ENCODE measurements at places on chromosomes 1 and 21.

DNA sequence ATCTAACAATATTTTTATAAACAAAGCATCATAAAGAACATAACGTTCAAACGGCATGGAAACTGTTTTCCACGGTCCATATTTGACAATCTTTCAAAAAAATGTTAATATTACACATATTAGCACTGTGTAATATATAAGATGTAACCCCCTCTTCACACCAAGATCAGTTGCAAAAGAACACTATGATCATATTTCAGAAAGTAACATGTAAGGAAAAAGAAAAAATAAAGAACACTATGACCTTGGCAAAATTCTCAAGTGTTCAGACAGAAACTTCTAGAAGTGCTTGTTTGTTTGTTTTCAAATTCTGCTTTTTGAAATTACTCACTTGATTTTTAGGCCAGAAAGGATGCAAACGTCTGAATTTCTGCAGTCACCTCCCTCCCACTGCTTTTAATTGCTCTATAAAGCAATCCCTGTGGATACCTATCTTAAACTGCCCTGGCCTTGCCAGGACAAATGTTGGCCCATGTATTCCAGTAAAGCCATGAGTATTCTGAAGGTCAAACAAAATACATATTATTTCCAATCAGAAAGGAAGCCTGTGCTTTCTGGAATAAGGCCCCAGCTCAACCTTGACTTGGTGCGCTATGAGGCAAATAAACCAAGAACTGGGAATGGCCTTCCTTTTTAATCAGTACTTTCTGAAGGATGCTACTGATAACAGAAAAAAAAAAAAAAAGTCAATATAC is 68.6 kb downstream of the TGFBR3 start:
- DNase-seq, result peak; percentile 23

GRCh38 chr1:27044613-27045151 is 32.0 kb upstream of the TENT5B start:
- DNase-seq, result peak; percentile 82

GRCh38 chr1:84883286-84883685 is 9.7 kb downstream of the LPAR3 start:
- peak; percentile 35 for DNase-seq

GRCh38 chr1:67552336-67552759 is 122.1 kb upstream of the SERBP1 start:
- DNase-seq, result no peak

DNA sequence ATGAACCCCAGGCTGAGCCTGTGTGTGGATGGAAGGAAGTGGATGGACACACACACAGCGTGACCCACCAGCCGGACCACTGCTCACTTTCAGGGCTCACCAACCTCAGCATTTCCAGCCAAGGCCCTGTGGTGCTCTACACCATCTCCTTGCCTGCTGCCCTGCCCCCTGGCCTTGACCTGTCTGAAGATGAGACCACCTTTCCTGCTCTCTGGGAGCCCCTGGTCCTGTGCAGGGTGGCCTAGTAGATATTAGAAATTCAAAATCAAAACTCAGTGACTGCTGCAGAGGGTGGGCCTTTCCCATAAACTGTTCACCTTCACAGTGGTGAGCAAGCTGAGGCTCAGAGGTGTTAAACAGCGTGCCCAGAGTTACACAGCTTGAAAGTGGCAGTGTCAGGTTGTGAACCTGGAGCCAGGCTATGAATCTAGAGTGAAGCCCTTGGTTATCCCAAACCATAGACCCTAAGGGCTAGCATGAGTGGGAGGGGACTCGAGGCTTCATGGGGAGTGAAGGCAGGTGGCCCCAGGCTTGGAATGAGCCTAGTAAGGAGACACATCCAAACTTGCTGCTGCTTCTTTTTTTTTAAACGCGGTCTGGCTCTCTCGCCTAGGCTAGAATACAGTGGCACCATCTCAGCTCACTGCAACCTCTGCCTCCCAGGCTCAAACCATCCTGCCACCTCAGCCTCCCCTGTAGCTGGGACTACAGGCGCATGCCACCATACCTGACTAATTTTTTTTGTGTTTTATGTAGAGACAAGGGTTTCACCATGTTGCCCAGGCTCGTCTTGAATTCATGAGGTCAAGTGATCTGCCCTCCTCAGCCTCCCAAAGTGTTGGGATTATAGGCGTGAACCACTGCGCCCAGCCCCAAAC is 41.5 kb downstream of the MAN1C1 start:
- no peak for DNase-seq

DNA sequence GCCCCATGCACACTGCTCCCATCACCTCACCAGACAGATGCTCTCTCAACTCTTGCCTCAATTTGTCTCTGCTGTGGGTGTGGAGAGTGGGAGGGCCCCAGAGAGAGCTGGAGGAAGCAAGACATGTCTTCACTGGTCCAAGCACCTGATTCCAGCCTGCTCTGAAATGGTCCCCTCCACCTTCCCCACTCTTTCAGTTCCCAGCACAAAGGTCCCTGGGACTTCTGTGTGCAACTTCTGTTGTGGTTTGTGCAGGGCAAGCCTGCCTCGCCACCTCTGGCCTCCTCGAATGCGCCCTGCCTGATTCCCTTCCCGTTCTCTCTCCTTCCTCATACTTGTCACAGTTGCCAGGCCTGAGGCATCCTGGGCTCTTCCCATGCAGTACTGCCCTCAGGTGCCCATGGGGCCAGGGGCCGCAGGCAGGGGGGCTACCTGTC is 119.3 kb downstream of the SYT2 start:
- no peak for DNase-seq

DNA sequence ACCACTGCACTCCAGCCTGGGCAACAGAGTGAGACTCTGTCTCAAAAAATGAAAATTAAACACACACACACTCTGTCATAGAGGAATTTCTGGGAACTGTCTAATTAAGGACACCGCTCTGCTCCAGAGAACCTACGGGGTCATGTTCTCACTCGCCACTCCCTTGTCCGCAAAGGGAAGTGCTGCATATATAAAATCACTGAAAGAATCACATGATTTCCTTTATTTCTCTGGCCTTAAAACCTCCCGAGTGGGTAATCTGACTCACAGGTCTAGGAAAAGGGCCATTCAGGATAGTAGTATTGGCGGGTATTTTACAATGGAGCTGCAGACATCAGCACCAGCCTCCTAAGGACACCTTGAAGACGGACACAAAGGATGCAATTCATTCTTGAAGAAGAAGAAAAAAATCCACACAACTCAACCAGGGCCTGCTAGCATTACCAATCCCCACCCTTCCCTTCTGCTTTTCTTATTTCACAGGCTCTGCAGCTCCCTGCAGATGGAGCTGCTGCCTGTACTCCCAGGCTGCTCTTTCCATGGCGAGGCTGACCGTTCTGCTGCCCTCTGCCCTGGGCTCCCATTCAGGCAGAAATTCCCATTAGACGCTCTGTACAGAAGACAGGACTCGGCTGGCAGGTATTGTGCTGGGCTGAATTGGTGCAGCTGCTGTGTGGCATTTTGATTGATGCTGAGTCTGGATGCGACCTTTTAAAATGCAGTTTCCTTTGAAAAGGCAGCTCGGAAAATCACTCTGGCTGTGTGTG is 53.3 kb upstream of the FAM89A start:
- peak; percentile 13 for DNase-seq

DNA sequence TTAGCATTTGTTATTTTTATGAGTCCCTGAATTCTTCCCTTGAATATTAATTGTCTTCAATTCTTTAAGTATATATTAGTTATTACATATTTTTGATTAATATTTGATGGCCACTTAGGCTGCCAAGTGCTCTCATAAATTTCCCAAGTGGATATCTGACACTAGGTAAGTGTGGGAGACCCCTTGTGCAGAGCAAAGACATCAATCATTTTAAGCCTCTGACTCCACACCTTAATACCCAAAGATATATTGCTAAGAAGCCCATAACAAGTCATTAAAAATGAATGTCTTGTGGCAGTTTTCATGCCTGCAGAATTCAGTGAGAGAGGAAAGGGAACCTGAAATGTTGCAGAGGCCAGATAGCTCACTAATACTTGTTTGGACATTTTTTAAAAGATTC is 58.4 kb upstream of the PROX1 start:
- DNase-seq, result no peak

DNA sequence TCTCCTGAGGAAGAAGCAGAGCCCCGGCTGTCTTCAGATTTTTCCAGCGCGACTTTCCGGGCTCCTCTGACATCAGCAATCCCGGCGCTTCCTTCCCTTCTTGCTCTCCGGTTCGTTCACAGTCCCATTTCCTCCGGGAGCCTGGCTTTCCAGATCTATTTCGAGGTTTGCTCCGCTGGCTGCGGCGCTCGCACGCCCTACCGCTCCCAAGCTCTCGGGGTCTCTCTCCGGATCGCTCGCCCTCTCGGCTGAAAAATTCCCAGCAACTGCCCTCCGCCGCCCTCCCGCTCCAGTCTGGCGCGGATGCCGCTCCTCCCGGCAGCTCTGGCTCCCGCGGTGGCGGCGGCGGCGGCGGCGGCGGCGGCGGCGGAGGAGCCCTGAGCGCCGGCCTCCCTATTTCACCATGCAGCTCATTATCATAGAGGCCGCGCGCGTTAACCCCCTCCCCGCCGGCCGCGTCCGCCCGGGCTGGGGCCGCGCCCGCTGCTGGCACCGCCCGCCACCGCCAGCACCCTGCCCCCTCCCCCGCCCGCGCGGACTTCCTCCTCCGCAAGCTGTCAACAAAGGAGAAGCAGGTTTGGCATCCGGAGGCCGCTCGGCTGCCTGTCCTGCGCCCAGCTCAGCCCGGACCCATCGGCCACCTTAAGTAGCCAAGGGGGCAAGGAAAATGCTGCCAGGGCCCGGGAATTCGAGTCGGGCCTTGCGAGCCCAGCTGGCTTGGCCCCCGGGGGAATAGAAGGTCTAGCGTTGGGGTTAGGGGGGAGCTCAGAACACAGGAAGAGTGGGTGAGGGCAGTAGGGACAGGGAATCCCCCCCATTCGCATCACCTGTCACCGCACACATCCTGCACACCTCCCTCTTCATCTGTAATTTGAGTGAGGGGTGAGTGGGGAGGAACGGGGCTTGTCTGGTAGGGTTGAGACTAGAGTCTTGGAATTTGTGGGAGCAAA is at the start of gene PLXNA2:
TSS of gene PLXNA2 (minus strand) at position 418 of the 950 bp plus-strand sequence. CDS start 26,462 bp downstream, outside the sequence.
- peak; percentile 56 for DNase-seq

GRCh38 chr1:59027177-59027576 is 243.3 kb upstream of the JUN start:
- no peak for DNase-seq

GRCh38 chr1:84428235-84428634 is 30.0 kb downstream of the DNASE2B start:
- DNase-seq, result no peak

GRCh38 chr1:19840228-19840627 is 25.1 kb upstream of the RNF186 start:
- DNase-seq, result peak; percentile 28

DNA sequence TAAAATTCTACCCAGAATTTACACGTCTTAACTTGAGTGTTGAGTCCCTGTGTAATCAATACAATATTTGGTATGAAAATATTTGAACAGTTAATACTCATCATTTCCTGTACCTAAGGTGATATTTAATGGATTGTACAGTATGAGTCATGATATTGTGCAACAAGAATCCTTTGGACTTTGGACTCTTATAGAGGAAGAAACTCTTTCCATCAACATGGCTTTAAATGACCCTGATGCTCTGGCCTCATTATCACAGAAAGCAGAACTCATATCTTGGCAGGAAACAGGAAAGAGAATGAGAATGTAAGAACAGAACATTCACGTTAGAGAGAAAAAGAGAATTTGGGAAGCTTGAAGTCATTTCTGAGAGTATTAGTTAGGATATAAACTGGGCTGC is 168.8 kb upstream of the B3GALT2 start:
- DNase-seq, result peak; percentile 44

Data from choroid plexus epithelial cell (primary cell).